ENCODE measurements at places on chromosomes 12 and 14. TPM values are rescaled to one million over a fixed set of nuclear protein-coding genes. Genes with fewer than 3 reads are reported as not detected.

The CLEC1B gene
- total RNA-seq = not detected

The MRPL52 gene
- total RNA-seq = 154 TPM

The RHOJ gene
- not detected for total RNA-seq

The LHX5 gene
- not detected for total RNA-seq

The C3AR1 gene
- 2.7 TPM for total RNA-seq

The ANKRD13A gene
- total RNA-seq = 43.6 TPM

The RBM25 gene
- total RNA-seq = 108 TPM

The CCDC196 gene
- not detected for total RNA-seq

The IFNG-AS1 gene
- not detected for total RNA-seq

The KRT83 gene
- total RNA-seq = not detected

The RNU4-1 gene
- 829 TPM for total RNA-seq

The E2F7 gene
- 6.9 TPM for total RNA-seq

The FOXN3 gene
- total RNA-seq = 80.1 TPM

The CEP290 gene
- total RNA-seq = 13.3 TPM

The ADAM20 gene
- not detected for total RNA-seq

The EXOC3L4 gene
- total RNA-seq = not detected

The VWF gene
- total RNA-seq = 0.25 TPM

The OR11H12 gene
- total RNA-seq = not detected

The KLRF1 gene
- not detected for total RNA-seq

The MANSC4 gene
- not detected for total RNA-seq

The ADCY6 gene
- total RNA-seq = 0.18 TPM

The ITGA7 gene
- total RNA-seq = 3.7 TPM

The TSPAN8 gene
- not detected for total RNA-seq

The NELL2 gene
- 134 TPM for total RNA-seq

The TSPAN19 gene
- total RNA-seq = not detected

The LRRK2 gene
- 0.21 TPM for total RNA-seq

The ANG gene
- total RNA-seq = 1.3 TPM

The PMEL gene
- 0.25 TPM for total RNA-seq

The PTGDR gene
- not detected for total RNA-seq

The PLEK2 gene
- total RNA-seq = 4.1 TPM

The CCDC177 gene
- not detected for total RNA-seq

The SLC7A7 gene
- 1.0 TPM for total RNA-seq

The GPRC5D gene
- total RNA-seq = not detected

The XPOT gene
- total RNA-seq = 194 TPM

The SYCP3 gene
- total RNA-seq = 0.21 TPM

The CMA1 gene
- 0.25 TPM for total RNA-seq

The ACOT4 gene
- 2.4 TPM for total RNA-seq

The KLRD1 gene
- 2.6 TPM for total RNA-seq

The B4GALNT1 gene
- total RNA-seq = 1.5 TPM
